ENCODE measurements at places on chromosomes 5 and 9. TPM values are rescaled to one million over a fixed set of nuclear protein-coding genes. Genes with fewer than 3 reads are reported as not detected.

DNA sequence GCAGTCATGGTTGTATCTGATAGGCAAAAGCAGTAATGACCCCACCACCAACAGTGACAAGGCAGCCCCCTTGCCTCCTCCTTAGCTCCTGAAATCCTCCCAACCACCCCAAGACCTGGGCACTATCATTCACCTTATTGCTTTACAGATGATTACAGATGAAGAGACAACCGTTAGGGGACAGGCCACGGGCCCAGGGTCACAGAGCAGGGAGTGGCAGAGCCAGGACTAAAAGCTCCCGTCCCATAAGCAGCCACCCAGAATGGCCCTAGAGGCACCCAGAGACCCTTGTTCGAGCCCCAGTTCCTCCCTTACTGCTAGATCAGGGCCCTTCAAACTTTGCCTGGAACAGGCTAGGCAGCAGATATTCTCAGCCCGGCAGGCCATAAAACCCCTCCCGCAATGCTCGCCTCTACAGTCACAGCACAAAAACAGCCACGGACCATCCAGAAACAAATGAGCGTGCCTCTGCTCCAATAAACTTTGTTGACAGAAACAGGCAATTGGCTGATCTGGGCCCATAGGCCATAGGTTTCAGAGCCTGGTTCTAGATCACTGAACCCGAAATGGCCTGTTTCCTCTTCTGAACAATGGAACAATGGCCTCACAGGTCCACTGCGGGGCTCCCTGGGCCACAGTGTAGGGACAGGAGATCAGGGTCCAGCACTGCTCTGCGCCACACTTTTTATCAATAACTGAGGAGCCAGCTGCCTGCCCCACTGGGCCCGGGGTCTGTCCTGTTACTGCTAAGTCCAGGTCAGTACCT is 67.0 kb downstream of the LRSAM1 start:
- no peak overlapping the region for H3K27ac ChIP-seq
- H3K27me3 ChIP-seq = no peaks in the 10 kb centered on the region
- no peak for DNase-seq
- peaks cover 11% of the 10 kb centered on the region for H3K36me3 ChIP-seq
- H3K4me3 ChIP-seq = no peak overlapping the region

GRCh38 chr9:38432922-38433510 is 8.8 kb upstream of the IGFBPL1 start:
- no peak overlapping the region for H3K4me3 ChIP-seq
- DNase-seq = peak; percentile 73
- no peaks in the 10 kb centered on the region for H3K36me3 ChIP-seq
- H3K27me3 ChIP-seq = no peaks in the 10 kb centered on the region
- H3K27ac ChIP-seq = no peak overlapping the region

DNA sequence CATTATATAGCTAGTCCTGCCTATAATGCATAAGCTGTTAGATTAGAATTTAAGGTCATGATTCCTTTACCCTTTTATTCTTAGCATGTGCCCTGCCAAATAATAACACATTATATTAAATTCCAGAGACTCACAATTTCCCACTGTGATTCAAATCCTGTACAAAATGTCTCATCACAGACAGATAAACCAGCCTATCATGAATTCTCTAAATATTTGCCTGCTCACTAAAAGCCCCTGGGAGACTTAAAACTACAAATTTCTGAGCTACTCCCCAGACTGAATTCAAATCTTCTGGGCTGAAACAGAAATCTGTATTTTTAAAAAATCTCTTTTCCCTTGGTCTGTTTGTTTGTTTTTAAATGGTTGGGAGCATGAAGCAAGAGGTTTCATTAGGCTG is 32.7 kb downstream of the GAPT start:
- no peak overlapping the region for H3K4me3 ChIP-seq
- H3K4me1 ChIP-seq = no peaks in the 10 kb centered on the region
- H3K27me3 ChIP-seq = no peaks in the 10 kb centered on the region
- H3K27ac ChIP-seq = no peak overlapping the region
- H3K36me3 ChIP-seq = no peaks in the 10 kb centered on the region

GRCh38 chr9:29691758-29692407 is 2118.6 kb upstream of the C9orf72 start:
- no peaks in the 10 kb centered on the region for H3K27me3 ChIP-seq
- no peaks in the 10 kb centered on the region for H3K36me3 ChIP-seq
- no peak overlapping the region for H3K4me3 ChIP-seq
- no peak overlapping the region for H3K27ac ChIP-seq
- peak; percentile 92 for DNase-seq
- H3K4me1 ChIP-seq = no peaks in the 10 kb centered on the region

GRCh38 chr9:125755340-125755739 is 8.2 kb downstream of the PBX3 start:
- H3K36me3 ChIP-seq = no peaks in the 10 kb centered on the region
- H3K4me3 ChIP-seq = peak overlapping the region; percentile 19
- H3K27ac ChIP-seq = no peak overlapping the region

GRCh38 chr5:79834098-79834753 is 144.6 kb downstream of the CMYA5 start:
- no peaks in the 10 kb centered on the region for H3K27me3 ChIP-seq
- no peak overlapping the region for H3K27ac ChIP-seq
- H3K36me3 ChIP-seq = no peaks in the 10 kb centered on the region
- no peaks in the 10 kb centered on the region for H3K4me1 ChIP-seq

DNA sequence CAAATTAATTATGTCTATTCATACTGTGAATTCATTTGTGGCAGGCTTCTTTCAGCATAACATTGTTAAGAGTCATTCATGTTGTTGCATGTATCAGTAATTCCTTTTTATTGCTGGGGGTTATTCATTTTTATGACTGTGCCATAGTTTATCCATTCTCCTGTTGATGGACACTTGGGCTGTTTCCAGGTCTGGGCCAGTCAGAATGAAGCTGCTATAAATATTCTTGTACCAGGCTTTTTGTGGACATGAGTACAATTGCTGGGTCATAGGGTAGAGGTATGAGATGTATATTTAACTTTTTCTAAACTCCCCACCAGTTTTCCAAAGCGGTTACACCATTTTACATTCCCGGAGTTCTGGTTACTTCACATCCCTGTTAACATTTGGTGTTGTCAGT is 13.6 kb downstream of the PRPF4 start:
- no peak for DNase-seq
- peaks cover 81% of the 10 kb centered on the region for H3K36me3 ChIP-seq
- no peaks in the 10 kb centered on the region for H3K4me1 ChIP-seq
- H3K27ac ChIP-seq = no peak overlapping the region
- H3K4me3 ChIP-seq = no peak overlapping the region

CARD9 gene
- total RNA-seq = 0.49 TPM

SRD5A1 gene
- total RNA-seq = 87.3 TPM

CCDC192 gene
- 1.3 TPM for total RNA-seq

CCL28 gene
- 3.4 TPM for total RNA-seq
